ENCODE measurements at places on chromosomes 3 and 15.

DNA sequence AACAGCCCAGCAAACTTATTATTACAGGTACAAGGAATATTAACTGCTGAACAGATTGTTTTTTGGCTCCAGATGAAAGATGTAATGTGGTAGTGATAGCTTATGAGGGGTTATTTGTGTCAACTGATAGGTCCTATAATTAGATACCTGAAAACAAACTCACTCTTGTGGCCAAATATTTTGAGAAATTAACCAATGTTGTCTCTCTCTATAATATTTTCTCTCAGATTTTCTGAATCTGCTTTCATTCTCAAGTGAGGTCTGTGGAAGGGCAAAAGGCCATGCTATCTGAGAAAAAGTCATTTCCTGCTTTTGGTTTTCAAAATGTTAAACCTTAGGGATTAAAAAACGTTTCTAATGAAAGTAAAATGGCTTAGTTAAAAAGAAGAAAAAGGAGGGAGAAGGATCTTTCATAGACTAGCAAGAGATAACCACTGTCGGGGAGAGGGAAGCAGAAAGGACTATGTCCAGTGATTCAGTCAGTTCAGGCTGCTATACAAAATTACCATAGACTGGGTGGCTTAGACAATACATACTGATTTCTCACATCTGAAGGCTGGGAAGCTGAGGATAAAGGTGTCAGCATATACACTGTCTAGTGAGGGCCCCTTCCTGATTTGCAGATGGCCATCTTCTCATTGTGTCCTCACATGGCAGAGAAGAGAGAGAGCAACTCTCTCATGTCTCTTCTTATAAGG lies 277.5 kb upstream of the P2RY1 start:
- no peak for DNase-seq

DNA sequence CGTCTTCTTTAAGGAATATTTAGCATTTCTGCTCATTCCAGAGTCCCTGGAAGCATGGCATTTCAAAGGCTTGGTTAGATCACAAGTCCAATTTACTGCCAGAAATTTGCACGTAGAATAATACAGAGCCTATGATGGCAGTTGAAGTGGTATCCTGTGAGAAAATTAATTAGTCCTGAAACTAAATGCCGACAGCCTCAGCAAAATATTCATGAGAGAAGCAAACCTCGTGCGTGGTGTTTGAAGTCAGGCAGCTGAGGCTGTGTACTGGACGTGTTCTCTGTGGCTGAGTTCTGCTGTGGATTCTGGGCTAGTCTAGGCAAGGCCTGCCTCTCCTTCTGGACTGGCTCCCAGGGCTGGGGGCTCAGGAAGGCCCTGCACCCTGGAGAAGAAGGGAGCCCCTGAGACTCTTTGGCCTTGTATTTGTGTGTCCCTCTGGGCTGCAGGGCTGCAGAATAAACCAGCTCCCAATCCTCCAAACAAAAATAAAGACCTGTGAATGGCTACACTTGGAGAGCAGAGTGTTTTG lies 106.6 kb downstream of the APBA2 start:
- no peak for DNase-seq

DNA sequence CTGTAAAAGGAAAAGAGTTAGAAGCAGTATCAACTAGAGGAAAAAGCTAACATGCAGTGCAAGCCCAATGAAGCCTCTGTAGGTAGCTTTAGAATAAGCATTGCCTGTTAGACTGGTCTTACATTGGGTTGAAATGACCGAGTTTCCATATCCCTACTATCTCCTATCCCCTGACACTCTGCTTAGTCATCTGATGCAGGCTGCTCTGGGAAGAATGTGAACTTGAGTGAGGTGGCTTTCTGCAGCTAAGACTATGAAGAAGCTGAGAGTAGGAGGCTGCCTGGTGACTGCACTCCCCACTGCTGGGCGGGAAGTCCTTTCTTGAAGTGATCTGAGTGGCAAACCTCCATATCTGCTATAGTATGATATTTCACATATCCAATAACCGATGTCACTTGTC lies 64.7 kb downstream of the OXSM start:
- peak; percentile 68 for DNase-seq

DNA sequence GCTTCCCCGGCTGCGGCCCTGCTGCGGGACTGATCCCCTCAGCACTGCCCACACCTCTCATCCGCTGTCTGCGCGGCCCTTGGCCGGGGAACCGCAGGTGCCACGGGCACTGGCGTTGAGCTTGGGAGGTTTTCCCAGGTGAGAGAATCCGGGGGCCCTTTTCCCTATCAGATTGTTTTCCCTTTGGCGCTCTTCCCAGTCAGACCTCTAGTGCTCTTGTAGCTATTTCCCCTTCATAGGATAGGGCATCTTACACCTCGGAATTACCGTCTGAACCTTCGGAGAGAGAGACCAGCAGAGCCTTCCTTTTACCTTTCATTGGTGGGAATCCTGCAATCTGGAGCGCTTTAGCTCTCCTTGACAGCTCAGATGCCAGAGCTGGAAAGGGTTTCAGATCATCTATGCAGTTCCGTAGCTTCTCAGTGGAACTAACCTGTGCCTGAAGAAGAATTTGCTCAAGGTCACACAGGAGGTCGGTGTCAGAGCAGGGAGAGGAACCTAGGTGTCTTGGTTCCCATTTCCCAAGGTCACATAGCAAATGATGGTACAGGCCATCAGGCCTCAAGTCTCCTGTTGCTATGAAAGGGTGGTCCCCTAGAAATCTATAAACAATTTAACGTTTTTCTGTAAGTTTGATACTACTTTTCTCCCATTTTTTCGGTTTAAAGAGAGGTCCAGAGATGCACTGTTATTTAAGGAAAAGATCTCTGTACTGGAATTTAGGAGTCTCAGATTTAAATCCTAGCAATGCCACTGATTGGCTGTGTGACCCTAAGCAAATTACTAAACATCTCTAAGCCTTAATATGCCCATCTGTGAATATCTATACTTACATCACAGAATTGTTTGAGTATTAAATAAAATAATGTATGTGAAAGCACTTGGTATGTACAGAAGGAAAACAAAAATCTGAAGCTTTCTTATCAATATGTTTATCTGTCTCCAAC lies 916 bp downstream of the IDH3A start:
- DNase-seq: no peak

- DNase-seq: peak; percentile 49
These were observed 269.5 kb downstream of the SUCLG2 start for GRCh38 chr3:67384760-67385397.

DNA sequence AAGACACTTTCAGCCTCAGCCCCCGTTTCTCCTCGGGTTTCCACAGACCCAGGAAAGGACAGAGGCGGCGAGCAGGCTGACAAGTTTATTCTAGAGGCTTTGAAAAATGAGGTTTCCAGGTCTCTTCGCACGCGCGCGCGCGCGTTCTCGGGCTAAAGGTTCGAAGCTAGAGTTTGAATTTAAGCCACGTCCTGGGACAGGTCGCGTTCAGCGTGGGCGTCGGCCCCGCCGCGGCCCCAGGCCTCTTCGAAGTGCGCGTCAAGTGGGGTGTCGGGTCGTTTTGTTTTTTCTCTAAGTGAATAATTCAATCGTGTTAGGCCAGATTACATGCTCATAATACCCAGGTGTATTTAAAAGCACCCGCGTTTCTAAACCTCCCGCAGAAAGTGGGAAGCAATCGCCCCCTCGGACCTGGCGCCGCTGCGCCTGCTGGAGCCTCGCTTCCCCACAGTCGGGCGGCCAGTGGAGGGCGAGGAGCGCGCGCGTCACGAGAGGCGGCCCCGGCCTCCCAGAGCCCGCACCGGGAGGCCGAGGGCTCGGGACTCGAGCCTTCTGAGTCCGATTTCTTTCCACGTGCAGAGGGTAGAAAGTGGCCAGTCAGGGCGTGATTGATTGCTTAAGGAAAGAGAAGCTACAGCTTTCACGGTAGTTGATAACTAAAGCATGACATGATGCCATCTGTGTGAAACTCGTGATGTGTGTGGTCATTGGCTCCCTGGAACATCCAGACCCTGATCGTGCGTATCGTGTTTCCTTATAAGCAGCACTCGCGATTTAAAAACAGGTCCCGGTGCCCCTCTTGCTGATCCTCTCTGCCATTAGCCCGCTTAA lies 15.8 kb upstream of the SOX2 start:
- no peak for DNase-seq
